Astrocyte of the hippocampus (primary cell): ENCODE measurements at places on chromosomes 12 and 14.

DNA sequence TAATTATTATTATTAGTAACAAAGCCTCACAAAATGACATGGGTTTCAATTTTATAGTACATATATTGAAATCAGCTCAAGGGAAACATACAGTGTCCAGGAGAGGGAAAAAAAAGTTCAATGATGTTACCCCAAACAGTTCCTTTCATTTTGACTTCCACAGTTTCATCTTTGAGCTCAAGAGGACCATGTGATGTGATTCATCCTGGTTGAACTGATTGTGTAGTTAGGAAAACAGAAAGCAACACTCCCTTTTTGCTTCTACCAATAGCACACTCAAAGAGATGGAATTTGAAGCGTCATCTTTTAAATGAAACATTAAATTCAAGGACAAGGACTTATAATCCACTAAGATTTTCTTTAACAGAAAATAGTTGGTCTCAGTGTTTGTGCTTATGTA lies 461.0 kb downstream of the FOXG1 start:
- no peak for DNase-seq

DNA sequence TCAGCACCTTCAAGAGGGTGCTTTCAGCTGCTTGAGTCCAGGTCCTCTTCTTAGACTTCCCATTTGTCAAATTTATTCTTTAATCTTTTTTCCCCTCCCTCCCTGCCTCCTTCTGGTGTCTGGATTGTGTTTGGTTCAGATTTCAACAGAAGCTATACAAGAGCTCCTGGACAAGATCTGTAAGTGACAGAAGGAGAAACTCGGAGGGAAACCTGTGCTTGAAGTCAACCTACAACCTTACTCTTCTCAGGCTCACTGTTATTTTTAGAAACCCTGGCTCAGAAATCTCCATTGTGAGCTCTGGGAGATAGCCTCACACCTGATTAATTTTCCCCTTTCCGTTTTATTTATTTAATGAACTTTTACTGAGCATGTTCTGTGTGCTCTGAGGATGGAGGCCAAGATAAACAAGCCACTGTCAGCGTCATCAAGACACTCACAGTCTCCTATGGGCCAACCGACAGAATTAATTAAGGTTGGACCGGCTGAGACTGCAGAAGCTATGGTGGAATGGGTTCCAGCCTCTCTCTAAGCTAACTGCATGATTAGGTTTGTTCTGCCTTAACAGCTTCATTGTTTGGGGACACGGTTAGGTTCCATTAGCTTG lies 13.5 kb downstream of the PDE1B start:
- DNase-seq, result no peak

DNA sequence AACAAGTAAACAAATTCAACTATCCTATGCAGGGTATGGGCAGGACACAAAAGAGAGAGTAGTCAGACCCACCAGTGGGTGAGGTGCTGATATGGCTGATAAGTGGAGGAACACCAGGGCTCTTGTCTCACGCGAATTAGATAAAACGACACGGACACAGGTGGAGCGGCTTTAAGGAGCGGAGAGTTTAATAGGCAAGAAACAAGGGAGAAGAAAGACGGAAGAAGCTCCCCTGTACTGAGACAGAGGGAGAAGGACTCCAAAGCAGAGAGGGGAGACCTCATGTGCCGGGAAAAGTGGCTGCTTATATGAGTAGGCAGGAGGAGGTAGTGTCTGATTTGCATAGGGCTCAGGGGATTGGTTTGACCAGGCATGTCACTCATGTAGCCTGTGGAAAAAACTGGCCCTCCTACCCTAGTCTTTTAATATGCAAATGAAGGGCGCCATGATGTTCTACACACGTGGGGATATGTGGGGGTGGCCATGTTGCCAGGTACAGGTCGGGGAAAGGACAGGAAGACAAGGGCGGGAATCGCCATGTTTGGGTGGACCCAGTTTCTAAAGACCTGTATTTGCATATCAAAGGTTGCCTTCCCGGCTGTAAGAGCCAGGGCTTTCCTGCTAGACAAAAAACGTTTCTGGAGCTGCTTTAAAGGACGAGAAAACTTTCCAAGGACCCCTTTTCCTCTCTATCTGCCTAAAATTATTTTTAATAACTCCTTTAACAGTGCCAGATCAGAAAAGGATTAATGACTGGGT lies 28.8 kb downstream of the RPGRIP1 start:
- DNase-seq, result peak; percentile 92

DNA sequence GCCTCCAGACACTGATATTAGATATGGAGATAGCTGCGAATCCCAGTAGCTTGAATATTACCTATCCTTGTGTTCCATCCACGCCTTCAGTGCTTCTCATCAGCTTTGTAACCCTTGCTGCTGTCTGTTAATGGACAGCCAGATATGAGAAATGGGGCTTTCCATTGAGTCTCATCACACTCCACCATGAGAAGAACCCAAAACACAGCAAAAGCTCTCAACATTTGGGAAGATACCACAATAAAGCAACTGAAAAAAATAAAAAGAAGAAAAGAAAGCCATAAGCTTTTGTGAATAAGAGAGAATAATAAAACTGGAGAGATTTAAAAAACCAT lies 225.4 kb downstream of the GALC start:
- no peak for DNase-seq
